Naive thymus-derived CD8-positive, alpha-beta T cell (primary cell): ENCODE measurements at places on chromosomes 6 and 20. TPM values are rescaled to one million over a fixed set of nuclear protein-coding genes. Genes with fewer than 3 reads are reported as not detected.

The METTL24 gene
- polyA plus RNA-seq: not detected

The ADGB gene
- not detected for polyA plus RNA-seq

The MYO6 gene
- 0.91 TPM for polyA plus RNA-seq

The ARG1 gene
- polyA plus RNA-seq: not detected

The XKR7 gene
- not detected for polyA plus RNA-seq

The SLC35D3 gene
- polyA plus RNA-seq: not detected

GRCh38 chr20:59809630-59810448, 123.6 kb downstream of the SYCP2 start:
- peak; percentile 41 for DNase-seq

DNA sequence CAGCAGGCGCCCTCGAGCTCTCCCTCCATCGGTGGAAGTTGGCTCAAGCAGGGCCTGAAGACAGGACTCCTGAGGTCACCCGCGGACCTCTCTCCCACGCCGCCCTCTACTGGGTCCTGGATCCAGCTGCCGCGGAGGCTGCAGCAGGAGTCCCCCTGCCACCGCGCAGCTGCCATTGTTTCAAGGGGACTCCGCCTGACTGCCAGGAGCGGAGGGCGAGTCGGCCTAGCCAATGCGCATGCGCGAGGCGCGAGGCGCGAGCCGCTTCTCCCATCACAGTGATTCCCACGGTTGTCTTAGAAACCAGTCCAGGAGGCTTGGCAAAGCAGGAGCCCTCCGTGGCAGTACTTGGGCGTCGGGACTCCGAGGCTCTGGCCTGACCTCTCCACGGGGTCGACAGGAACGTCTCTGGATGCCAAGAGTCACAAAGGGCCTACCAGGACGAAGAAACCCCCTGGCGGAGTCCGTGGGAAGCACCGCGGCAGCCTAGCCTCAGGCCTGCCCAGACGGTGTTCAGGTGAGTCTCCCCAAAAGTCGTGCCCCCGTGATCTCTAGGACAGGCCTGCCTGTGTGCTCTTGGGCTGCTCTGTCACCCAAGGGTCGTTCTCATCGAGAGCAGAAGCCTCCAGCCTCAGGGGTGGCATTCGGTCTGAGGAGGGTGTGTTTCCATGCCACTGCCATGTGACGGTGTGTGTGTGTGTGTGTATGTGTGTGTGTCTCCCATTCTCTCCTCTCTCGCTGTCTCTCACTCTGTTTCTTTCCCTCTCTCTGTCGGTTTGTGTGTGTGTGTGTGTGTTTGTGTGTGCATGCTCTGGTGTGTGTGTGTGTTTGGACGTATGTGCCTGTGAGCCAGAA, 290.6 kb upstream of the ZNF337 start:
- DNase-seq: peak; percentile 38

GRCh38 chr6:110325197-110325596, 33.0 kb downstream of the METTL24 start:
- DNase-seq: no peak

DNA sequence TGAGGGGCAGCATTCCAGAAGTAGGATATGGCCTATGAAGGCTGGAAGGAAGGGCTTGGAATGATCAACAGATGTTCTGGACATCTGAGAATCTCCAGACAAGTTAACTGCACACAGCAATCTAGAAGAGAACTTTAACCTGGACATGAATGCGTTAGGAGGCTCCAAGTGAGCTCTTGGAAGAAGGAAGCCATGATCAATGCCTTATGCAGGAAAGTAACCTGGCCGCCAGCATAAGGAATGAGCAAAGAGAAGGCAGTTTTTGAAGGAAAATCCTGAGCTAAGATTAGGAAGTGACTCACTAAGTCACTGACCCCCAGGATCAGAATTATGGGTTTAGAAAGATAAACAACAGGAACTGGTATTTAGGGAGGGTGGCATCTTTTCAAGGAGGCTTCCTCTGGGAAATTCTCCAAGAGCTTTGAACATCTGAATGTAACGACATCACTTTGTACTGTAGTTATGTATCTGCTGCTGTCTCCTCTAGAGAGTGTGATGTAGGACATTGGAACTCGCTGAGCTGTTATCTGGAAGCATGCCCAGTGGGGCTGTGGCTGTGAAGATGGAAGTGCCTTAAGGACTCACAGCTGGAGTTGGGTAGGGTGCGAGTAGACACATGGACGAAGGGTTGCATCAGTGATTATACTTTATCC, 236.8 kb downstream of the PACRG start:
- DNase-seq: no peak

- no peak for DNase-seq
Observed at GRCh38 chr6:45606831-45607400, 229.2 kb upstream of the SUPT3H start.

DNA sequence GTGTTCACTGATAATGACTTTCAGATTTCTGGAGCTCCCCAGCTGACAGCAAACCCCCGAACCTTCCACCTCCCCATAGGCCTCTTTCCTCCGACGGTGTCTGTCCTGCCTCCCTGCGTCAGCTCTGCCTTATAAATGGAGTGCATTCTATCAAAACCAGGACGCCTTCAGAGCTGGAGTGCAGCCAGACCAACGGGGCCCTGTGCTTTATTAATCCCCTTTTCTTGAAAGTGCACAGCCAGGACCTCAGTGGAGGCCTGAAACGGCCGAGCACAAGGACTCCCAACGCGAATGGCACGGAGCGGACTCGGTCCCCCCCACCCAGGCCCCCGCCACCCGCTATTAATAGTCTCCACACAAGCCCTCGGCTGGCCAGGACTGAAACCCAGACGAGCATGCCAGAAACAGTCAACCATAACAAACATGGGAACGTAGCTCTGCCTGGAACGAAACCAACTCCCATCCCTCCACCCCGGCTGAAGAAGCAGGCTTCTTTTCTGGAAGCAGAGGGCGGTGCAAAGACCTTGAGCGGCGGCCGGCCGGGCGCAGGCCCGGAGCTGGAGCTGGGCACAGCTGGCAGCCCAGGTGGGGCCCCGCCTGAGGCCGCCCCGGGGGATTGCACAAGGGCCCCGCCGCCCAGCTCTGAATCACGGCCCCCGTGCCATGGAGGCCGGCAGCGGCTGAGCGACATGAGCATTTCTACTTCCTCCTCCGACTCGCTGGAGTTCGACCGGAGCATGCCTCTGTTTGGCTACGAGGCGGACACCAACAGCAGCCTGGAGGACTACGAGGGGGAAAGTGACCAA, 42.3 kb upstream of the NAA20 start:
- DNase-seq: no peak

DNA sequence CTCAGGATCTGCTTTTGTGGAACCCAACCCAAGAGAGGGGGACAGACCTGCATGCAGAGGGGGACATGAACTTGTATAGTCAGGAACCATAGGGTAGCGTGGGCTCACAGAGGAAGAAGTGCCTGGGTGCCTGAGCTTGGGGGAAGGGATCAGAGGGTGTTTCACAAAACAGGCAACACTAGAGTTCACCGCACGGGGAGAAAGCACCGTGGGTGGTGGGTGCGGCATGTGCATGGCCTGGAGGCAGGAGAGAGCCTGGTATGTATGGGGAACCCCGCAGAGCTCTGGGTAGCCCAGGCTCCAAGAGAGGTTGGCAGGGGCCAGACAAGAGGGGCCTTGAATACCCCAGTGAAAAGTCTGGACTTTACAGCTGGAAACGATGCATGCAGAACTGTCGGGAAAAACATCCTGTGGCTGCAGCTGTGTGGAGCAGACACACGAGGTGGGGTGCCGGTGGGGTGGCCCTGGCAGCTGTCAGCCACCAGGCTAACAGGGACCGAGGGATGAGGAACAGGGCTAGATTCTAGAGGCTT, 6.7 kb upstream of the EMILIN3 start:
- DNase-seq: no peak

DNA sequence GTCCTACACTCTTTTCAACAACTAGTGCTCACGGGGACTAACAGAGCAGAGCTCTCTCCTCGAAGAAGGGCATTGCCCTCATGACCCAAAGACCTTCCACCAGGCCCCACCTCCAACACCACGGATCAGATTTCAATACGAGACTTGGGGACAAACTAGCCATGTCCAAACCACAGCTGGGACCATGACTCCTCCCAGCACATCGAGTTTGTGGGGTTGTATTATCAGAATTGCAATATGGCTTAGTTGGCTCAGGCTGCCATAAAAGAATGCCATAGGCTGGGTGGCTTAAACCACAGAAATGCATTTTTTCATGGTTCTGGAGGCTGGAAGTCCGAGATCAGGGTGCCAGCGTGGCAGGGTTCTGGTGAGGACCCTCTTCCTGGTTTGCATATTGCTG, 189.7 kb upstream of the PMEPA1 start:
- no peak for DNase-seq
